ENCODE measurements at places on chromosomes 16 and 17. TPM values are rescaled to one million over a fixed set of nuclear protein-coding genes. Genes with fewer than 3 reads are reported as not detected.

- H3K36me3 ChIP-seq, result no peaks in the 10 kb centered on the region
- H3K4me3 ChIP-seq, result no peak overlapping the region
- no peak for DNase-seq
- H3K4me1 ChIP-seq, result peaks cover 5% of the 10 kb centered on the region
- no peaks in the 10 kb centered on the region for H3K27me3 ChIP-seq
- H3K27ac ChIP-seq, result no peak overlapping the region
These were observed 414.3 kb downstream of the MAF start for GRCh38 chr16:79186196-79186595.

GRCh38 chr16:85238233-85238647 lies 126.0 kb upstream of the CIBAR2 start:
- no peaks in the 10 kb centered on the region for H3K27me3 ChIP-seq
- no peak overlapping the region for H3K4me3 ChIP-seq
- H3K27ac ChIP-seq, result no peak overlapping the region
- DNase-seq, result no peak
- no peaks in the 10 kb centered on the region for H3K36me3 ChIP-seq

GRCh38 chr16:55101026-55101425 lies 170.4 kb downstream of the IRX5 start:
- H3K36me3 ChIP-seq, result no peaks in the 10 kb centered on the region
- no peaks in the 10 kb centered on the region for H3K4me1 ChIP-seq
- H3K4me3 ChIP-seq, result no peak overlapping the region

- DNase-seq, result no peak
- no peaks in the 10 kb centered on the region for H3K4me1 ChIP-seq
- no peak overlapping the region for H3K27ac ChIP-seq
- H3K36me3 ChIP-seq, result no peaks in the 10 kb centered on the region
- no peaks in the 10 kb centered on the region for H3K27me3 ChIP-seq
These were observed 122.5 kb upstream of the GNAO1 start for GRCh38 chr16:56068816-56069215.

DNA sequence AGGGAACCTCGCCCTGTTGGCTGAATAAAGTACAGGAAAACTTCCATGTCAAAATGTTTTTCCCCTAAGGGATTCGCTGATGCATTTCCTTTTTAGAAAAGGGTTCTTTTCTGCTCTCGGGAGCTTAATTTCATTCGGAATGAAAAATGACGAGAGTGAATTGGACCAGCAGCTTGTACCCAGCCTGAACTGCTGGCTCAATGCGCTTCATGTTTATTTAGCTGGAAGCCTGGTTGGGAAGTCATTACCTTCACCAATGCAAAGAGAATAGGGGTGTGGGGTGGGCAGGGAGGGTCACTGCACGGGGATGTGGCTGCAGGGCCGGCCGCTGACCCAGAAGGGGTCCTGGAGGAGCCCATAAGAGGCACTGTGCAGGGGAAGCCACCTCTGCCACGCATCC lies 207.7 kb downstream of the ENGASE start:
- no peak for DNase-seq
- H3K36me3 ChIP-seq, result no peaks in the 10 kb centered on the region
- no peak overlapping the region for H3K4me3 ChIP-seq
- H3K27ac ChIP-seq, result no peak overlapping the region

The KRTAP17-1 gene
- total RNA-seq, result not detected

The CDR2L gene
- total RNA-seq, result 40.5 TPM

The RNF222 gene
- total RNA-seq, result not detected

The KRT33A gene
- total RNA-seq, result not detected

The ALOX12 gene
- total RNA-seq, result 1.4 TPM

Data from H1 (cell line).